ENCODE measurements at places on chromosomes 2 and 18. TPM values are rescaled to one million over a fixed set of nuclear protein-coding genes. Genes with fewer than 3 reads are reported as not detected.

The SERPINB13 gene
- not detected for total RNA-seq

The FAP gene
- 22.4 TPM for total RNA-seq

The PHOSPHO2 gene
- total RNA-seq = 17.4 TPM

- H3K27me3 ChIP-seq = no peaks in the 10 kb centered on the region
- H3K4me3 ChIP-seq = no peak overlapping the region
- H3K27ac ChIP-seq = no peak overlapping the region
- no peaks in the 10 kb centered on the region for H3K4me1 ChIP-seq
- H3K36me3 ChIP-seq = no peaks in the 10 kb centered on the region
These were observed 42.1 kb upstream of the SERTAD2 start for GRCh38 chr2:64695721-64696261.

GRCh38 chr2:85326406-85327159 lies 1.2 kb downstream of the TGOLN2 start:
- H3K27ac ChIP-seq = peak overlapping the region; percentile 97
- H3K4me1 ChIP-seq = peaks cover 5% of the 10 kb centered on the region
- peak overlapping the region; percentile 68 for H3K4me3 ChIP-seq
- DNase-seq = no peak
- no peaks in the 10 kb centered on the region for H3K27me3 ChIP-seq
- H3K36me3 ChIP-seq = no peaks in the 10 kb centered on the region

GRCh38 chr2:118232796-118233195 lies 144.5 kb downstream of the INSIG2 start:
- H3K4me3 ChIP-seq = no peak overlapping the region
- H3K27ac ChIP-seq = no peak overlapping the region
- no peaks in the 10 kb centered on the region for H3K36me3 ChIP-seq
- DNase-seq = no peak
- H3K4me1 ChIP-seq = no peaks in the 10 kb centered on the region

DNA sequence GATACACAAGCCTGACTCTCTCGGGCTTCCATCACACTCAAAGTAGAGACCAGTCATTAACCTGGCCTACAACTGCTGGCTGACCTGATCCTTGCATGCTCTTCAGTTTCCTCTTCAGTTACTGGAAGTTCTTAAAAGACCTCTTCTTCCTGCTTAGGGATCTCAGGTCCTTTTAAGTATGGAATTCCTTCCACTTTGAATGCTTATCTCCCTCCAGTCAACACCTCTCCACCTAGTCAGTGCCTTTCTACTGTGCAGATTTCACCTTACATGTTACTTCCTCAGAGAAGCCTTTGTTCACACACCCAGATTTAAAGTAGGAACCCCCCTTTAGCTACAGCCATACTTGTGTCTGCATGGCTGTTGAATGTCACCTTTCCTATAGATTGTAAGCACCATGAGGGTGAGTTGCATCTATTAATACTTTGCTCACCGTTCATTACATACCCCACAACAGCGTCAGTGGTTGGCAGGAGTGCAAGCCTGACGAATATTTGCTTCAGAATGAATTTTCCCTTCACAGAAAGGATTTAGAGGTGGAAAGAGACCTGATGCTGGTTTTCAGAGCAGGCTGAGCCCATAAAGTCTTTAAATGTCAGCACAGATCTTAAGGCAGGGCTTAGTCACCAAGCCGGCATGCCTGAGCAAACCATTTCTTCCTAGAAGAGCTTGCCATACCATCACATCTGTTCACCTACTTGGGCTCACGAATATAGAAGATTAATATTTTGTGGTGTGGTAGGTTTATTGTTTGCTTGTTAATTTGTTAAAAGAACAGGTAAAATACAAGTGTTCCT lies 90.1 kb downstream of the ACVR1 start:
- no peak overlapping the region for H3K27ac ChIP-seq
- H3K36me3 ChIP-seq = no peaks in the 10 kb centered on the region
- no peaks in the 10 kb centered on the region for H3K27me3 ChIP-seq
- H3K4me3 ChIP-seq = no peak overlapping the region
- no peak for DNase-seq
- peaks cover 8% of the 10 kb centered on the region for H3K4me1 ChIP-seq

DNA sequence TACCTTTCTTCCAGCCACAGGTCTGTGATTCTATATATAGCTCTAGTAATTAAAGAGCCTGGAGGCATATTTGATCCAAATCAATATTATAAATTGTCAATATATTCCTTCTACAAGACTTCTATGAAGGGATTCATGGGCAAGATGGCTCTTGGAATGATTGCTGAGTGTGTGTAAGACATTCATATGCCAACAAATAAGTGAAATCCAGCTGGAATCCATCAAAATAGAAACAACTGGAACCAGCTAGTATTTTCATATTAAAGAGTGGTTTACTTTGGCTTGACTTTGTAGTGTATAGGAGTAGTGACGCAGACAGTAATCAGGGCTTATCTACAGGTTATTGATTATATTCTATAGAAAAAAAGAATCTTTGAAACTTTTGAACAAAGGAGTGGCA lies 83.4 kb downstream of the CALCRL start:
- no peaks in the 10 kb centered on the region for H3K27me3 ChIP-seq
- H3K36me3 ChIP-seq = no peaks in the 10 kb centered on the region
- H3K27ac ChIP-seq = no peak overlapping the region
- no peaks in the 10 kb centered on the region for H3K4me1 ChIP-seq
- H3K4me3 ChIP-seq = no peak overlapping the region

DNA sequence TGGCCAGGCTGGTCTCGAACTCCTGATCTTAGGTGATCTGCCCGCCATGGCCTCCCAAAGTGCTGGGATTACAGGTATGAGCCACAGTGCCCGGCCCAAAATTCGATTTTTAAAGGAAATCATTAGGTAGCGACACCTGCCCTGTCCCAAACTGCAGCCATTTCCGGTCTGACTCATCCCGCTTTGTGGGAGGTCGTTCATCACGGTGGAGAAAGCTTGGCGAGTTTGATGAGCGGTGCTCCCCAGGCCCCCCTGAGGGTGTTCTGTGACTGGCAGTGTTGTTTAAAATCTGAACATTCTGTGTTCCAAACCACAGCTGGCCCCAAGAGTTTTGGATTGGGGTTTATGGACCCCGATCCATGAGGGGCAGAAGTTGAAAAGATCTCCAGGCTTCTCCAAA lies 53.0 kb upstream of the GLI2 start:
- H3K27ac ChIP-seq = no peak overlapping the region
- no peak for DNase-seq
- H3K4me1 ChIP-seq = no peaks in the 10 kb centered on the region
- no peaks in the 10 kb centered on the region for H3K36me3 ChIP-seq
- H3K27me3 ChIP-seq = no peaks in the 10 kb centered on the region
- no peak overlapping the region for H3K4me3 ChIP-seq

DNA sequence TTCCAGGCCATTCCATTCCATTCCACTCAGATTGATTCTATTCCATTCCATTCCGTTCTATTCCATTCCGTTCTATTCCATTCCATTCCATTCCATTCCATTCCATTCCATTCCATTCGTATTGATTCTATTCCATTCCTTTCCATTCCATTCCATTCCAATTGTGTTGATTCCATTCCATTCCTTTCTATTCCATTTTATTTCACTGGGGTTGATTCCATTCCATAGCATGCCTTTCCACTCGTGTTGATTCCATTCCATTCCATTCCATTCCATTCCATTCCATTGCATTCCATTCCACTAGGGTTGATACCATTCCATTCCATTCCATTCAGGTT lies 1142.3 kb downstream of the RPIA start:
- no peak overlapping the region for H3K27ac ChIP-seq
- H3K27me3 ChIP-seq = no peaks in the 10 kb centered on the region
- no peaks in the 10 kb centered on the region for H3K4me1 ChIP-seq
- no peaks in the 10 kb centered on the region for H3K36me3 ChIP-seq
- H3K4me3 ChIP-seq = no peak overlapping the region
